ENCODE measurements at places on chromosomes 11 and 22.

DNA sequence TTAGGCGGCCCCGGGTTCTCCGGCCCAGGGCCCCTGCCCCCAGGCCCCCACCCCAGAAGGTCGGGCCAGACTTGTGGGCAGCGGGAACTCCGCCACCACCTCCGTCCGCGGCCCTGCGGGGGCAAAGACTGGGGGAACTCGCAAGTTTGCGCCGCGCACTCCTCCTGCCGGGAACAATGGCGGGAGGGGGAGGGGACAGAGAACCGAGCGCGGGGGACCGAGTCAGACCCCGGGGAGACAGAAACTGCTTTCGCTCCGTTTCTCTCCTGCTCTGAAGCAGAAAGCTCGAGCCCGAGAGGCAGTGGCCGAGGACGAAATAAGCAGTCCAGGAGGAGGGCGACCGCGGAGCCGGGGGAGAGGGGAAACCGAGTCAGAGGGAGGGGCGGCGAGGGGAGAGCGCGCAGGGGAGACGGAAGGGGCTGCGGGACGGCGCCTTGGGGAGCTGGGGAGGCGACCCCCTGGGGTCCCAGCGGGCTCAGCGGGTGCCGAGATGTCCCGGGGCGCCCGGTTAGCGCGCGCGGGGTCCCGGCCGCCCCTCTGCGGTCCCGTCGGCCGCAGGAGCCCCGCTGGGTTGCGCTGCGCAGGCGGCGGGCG lies 555 bp downstream of the TP53I11 start:
- DNase-seq = peak; percentile 63

DNA sequence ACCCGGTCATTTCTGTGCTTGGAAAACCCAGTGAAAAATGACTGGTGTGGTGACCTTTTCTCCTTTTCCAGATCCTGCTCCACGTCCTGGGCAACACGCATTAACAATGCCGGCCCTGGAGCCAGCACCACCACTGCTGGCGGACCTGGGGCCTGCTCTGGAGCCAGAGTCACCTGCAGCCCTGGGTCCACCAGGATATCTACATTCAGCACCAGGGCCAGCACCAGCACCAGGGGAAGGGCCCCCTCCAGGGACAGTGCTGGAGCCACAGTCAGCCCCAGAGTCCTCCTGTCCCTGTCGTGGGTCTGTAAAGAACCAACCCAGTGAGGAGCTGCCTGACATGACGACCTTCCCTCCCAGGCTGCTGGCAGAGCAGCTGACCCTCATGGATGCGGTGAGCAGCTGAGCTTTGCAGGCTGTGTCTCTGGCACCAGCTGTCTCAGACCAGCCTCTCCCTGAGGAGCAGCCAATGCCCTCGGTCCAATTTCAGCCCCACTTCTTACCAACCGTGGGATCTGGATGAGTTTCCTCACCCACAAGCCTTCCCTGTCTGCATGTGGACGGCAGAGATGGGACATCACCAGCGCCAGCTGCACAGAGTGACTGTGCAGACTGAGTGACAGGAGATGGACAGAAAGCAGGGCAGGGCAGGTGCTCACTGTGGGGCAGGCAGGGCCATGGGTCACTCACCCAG lies 1.9 kb downstream of the RGL4 start:
- DNase-seq = no peak

- DNase-seq = no peak
Observed at GRCh38 chr11:104328512-104328907, 164.6 kb upstream of the PDGFD start.

GRCh38 chr11:48116437-48117228 lies 100.0 kb upstream of the OR4B1 start:
- DNase-seq = peak; percentile 31

DNA sequence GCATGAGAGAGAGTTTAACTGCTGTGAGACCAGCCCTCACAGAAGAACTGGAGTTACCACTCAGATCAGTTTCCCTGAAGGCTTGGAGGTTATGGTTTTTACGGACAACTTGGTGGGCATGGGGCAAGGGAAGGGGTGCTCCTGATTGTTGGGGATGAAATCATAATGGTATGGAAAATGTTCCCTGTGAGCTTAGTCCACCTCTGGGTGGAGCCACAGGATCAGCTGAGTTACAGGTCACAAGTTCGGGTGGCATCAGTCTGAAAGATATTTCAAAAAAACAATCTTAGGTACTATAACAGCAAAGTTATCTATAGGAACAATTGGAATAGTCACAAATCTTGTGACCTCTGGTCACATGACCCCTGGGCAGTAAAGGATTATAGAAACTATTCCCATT lies 162.9 kb downstream of the DLG2 start:
- peak; percentile 3 for DNase-seq

DNA sequence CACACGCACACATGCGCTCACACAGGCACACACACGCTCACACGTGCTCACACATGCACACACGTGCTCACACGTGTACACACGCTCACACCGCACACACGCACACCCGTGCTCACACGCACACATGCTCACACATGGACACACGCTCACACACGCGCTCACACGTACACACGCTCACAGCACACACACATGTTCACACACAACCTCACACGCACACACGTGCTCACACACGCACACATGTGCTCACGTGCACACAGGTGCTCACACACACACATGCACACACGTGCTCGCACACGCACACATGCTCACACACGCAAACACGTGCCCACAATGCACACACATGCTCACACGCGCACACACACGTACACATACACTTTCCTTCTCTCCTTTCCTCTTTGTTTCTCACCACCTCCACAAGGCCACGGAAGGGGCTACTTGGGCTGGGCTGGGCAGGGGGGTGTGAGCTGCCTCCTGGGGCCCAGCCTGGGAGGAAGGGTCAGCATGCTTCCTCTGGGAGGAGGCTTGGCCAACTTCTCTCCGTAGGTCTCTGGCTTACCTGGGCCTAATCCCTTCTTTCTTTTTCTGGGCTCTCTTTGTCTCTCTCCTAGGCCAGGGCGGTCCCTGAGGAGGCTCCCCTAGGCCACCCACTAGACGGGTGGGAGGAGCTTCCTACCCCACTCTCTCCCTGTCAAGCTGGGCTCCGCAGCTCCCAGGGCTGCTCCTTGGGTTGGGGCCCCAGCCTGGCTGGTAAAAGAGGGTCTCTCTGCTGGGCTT lies 34.5 kb upstream of the PARVG start:
- no peak for DNase-seq

- DNase-seq = no peak
Observed at GRCh38 chr11:6414874-6415328, 4.0 kb downstream of the APBB1 start.

DNA sequence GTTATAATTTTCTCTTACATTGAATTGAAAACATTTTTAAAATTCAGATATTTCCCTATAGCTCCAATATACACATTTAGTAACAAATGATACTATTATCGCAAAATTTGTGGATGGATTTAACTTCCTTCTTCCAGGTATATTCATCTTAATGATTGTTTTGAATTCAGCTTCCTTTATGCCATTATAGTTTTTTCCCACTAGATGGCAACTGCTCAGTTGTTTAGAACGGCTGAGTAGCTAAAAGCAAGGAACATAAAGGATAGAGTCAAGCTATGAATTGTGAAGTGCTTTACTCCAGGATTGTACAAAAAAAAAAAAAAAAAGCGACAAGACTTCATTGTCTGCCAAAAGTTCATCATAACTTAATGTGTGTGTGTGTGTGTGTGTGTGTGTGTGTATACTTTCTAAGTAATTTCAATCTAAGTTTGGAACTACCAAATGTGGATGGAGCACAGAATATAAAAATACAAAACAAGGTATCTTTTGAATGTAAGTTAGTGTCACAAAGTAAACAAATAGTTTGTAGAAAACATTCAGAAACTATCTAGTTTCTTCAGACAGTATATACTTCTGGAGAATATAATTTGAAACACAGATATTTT lies 846.4 kb downstream of the DLG2 start:
- DNase-seq = peak; percentile 49

DNA sequence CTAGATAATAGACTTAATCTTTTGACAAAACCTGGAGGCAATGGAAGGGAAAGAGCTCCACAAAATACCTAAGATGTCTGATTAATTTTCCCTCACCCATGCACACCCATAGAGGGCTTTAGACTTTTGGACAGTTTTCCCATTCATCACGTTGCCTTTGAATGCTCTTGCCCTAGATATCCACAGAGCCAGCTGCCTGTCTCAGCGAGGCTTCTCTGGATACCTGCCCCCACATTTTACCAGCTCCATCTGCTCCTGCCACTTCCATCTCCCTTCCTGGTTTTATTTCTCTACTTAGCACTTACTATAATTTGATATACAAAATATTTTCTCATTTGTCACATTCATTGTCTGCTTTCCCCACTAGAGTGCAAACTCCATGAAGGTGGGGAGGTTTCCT lies 136.8 kb downstream of the FDX1 start:
- no peak for DNase-seq

GRCh38 chr11:94948070-94948617 lies 25.2 kb downstream of the CWC15 start:
- DNase-seq = no peak

GRCh38 chr11:10498022-10498400 lies 42.9 kb downstream of the AMPD3 start:
- no peak for DNase-seq

GRCh38 chr22:44119669-44120313 lies 60.9 kb upstream of the PARVG start:
- no peak for DNase-seq

DNA sequence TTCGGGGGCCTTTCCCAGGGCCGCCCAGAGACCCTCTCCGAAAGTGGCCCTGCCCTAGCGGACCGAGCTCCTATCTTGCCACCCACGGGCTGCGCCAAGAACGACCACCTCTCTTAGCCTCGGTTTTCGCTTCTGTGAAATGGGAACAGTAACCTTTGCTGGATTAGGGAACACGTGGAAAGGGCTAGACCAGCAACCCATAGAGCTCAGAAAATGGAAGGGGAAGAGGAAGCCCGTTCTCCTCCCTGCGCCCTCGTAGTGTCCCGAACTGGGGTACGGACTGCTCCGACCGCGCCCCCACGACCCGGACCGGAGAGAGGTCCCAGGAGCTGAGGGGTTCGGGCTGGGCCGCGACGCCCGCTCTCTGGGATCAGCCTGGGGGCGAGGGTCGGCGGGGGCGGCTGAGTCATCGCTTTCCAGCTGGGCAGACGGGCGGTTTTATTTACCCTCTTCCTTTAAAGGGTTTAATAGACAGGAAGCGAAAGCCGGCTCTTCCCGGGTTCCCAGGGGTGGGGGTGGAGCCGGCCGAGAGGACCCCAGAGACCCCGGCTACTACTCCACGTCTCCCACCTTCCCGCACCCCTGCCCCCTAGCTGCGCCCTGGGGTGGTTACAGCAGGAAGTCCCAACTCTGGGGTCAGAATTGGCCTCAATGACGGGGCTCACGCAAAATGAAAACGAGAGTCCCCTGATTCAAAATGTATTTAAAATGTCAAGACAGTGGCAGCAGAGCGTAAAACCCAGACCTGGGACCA lies 907 bp upstream of the PHLDA2 start:
- DNase-seq = no peak

DNA sequence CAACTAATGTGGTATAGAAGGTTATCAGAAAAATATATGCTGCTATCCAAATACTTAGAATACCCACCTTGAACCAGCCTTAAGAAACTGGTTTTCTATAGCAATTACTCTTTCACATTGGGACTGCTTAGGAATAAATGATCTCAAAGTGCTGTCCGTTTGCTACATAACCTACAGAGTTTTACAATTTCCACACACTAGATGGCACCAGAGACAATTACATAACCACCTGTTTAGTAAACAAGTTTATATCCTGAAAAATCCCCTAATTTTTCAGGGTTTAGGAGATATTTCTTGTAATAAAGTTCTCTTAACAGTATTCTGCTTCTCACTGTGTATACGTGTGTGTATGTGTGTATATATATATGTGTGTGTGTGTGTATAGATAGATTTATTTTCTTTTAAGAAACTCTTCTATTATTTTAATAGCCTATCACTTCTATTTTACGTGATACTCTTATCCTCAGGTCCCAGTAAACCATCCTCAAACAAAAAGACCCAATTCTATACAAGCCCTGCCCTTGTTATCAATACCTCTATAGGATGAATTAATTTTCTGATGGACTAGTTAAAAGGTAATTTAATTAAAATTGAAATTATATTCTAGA lies 6.7 kb upstream of the OR5I1 start:
- DNase-seq = peak; percentile 53

- DNase-seq = no peak
Observed at GRCh38 chr11:87917111-87917510, 258.1 kb downstream of the RAB38 start.

DNA sequence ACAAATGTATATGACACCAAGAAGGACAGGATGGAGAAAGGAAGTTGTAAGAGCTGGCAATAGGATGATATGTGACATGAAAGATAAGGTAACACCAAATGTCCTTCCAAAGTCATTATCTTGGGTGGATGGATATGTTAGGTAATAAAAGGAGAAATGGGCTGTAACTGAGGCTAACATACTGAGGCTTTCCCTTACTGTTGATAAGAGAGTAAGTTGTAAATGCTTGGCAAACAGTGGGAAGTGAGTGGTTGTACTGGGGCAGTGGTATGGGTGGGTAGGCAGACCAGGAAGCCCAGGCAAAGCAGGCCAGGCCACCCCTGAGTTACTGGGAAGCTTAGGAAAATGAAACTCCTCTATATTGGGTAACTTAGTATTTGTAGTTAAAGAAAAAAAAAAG lies 73.7 kb downstream of the ARHGAP42 start:
- DNase-seq = no peak

DNA sequence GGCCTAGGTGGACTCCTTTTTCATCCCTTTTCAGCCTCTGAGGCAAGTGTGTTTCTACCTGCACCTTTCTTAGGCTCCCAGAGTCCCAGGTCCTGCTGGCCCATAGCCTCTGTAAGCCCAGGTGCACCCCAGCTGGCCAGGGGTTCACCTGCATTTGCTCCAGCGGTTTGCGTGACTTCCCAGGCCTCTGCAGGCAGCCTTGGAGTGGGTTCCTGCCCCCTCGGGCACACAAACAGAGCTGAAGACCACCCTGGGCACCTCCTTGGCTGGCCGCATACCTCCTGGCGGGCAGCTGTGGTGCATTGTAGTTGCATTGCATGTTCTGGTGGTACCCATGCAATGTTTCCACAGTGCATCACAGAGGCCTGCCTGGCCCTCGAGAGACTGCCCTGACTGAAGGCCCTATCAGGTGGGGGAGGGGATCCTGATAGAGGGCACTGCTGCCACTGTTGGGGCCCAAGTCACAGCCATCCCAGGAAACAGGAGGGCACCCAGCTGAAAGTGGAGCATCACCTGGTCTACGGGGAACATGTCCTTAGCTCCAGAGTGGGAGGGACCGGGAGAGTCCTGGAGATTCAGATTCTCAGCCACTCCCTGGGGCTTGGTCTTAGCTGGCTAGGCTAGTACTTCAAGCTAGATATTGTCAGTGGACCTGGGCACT lies 14.1 kb downstream of the SHISA8 start:
- no peak for DNase-seq

GRCh38 chr11:86196085-86196696 lies 48.4 kb upstream of the EED start:
- no peak for DNase-seq

- DNase-seq = peak; percentile 41
Observed at GRCh38 chr11:59679347-59679746, 10.5 kb upstream of the PATL1 start.

All from NCI-H82 (cell line).